ENCODE measurements at places on chromosomes 1 and 21. TPM values are rescaled to one million over a fixed set of nuclear protein-coding genes. Genes with fewer than 3 reads are reported as not detected.

DNA sequence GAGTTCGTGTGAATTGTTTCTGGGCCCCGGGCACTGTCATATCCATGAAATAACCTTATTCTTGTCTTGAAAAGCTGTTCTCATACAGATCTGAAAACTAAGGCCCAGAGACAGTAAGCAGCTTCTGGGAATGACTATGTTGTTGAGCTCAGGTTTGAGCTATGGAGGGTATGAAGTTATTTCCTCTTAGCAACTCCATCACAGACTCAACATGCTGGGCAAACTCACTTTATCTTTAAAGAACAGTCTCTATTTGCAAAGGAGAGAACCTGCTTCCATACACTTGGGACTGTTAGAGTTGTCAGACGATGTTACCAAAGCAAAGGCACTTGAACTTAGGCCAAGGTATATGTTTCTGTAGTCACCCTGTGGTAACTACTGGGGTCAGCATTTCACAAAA is 90.0 kb downstream of the GPR88 start:
- no peak for DNase-seq

DNA sequence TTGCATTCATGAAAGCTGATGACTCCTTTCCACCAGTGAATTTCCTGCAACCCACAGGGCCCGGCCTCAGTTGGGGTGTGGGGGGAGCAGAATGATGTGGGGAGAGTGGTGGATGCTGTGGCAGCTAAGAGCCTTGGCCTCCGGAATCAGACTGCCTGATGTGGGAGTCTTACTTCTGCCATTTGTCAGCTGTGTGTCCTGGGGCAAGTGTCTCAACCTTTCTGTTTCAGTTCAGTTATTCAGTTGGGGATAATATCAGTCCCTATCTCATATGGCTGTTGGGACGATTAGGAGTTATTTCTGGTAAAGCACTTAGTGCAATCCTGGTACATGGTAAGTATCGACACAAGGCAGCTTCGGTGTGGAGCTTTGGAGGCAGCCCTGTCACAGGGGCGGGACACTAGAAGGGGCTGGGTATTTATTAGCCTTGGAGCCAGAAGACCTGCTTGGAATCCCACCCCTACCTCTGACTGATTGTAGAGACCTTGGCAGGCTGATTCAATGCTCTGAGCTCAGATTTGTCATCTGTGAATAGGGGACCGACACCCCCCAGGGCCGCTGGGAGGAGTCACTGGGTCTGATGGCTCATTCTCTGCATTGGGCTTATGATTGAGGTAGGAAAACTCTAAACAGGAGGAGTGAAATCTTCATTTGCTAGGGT is 19.6 kb downstream of the ARHGEF10L start:
- DNase-seq, result no peak

DNA sequence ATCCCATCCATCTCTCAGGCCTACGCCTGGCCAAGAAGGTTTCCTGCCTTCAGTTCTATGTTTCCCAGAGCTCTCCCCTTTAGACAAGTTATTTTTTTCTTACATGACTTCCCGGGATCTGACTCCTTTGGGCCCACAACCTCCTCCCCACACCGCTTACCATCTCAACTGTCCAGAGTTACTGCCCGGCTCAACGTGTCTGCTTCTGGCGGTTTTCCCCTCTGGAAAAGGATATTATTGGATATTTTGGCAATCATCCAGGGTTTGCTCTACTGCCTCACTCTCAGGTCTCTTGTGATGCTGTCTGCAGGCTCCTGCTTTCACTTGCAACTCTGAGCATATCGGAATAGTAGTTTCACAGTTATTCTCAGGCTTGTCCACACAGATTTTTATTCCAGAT is 318.2 kb upstream of the CAMK1G start:
- no peak for DNase-seq

GRCh38 chr21:39347537-39347936 is 1.4 kb downstream of the HMGN1 start:
- DNase-seq, result no peak

DNA sequence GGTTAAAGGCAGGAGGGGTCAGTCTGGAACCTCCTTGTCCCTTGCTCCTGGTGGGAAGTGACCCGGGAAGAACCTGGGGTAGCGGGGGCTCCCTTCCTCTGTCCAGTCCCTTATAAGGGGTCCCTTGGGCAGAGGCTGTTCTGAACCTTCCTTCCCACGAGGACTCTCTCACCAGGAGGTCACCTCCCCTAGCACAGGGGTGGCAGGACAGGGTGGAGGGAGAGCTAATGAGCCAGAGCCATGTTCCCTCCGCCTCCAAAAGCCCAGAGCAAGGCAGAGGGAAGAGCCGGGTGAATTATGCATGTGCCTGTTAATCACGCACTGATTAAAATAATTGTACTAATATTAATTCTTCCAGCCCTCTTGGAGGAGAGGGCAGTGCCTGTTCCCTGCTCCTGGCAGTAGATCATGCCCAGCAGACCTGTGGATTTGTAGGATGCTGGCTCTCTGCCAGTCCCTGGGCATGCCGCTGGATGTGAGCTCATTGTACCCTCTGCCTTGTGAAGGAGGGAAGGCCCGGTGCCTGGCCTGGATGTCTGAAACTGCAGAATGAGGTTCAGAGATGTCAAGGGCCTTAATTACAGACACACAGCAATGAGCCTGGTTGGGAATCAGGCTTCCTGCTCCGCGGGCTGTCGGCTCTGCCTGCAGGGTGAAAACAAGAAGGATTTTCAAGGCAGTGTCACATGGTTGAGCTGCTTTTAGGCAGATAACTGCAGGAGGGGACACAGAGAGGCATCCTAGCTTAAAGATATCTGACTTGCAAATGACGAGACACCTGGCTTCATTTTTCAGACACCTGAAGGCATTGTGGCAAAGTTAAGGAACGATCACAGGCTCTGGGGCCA is 68.2 kb downstream of the IGSF21 start:
- DNase-seq, result no peak

DNA sequence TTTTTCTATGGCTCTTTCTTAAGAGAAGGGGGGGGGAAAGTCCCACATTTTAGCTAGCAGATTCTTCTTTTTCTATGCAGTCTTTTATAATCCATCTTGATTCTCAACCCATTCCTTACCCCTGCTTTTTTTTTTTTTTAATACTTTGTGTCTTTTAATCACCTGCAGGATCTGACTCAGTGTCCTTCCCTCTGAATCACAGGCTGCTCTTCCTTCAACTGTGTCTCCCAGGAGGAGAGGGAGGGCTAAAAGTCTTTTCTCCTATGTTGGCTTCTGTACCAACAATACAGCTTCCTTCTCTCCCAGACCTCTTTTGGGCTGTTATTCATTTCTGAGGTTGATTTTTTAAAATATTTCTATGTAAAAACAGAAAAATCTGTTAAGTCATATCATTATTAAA is 686.2 kb downstream of the ADGRL2 start:
- DNase-seq, result no peak

GRCh38 chr1:59693406-59693805 is 121.3 kb upstream of the HOOK1 start:
- no peak for DNase-seq

NBPF4 gene
- not detected for total RNA-seq

DYNLT5 gene
- not detected for total RNA-seq

SPATA46 gene
- total RNA-seq, result not detected

OR2T2 gene
- total RNA-seq, result not detected

All from activated naive CD4-positive, alpha-beta T cell treated with anti-CD3 and anti-CD28 coated beads, Interleukin-2, amount 50 U/mL, for 72 hours (primary cell).